SW480 (cell line): ENCODE measurements at places on chromosomes 7 and 10.

- DNase-seq: no peak
Measured at GRCh38 chr7:22572937-22573336, 72.9 kb upstream of the STEAP1B start.

- DNase-seq: no peak
Measured at GRCh38 chr10:49180444-49180860, 7.7 kb downstream of the TMEM273 start.

- peak; percentile 2 for DNase-seq
Measured at GRCh38 chr10:57983281-57983791, 284.4 kb downstream of the IPMK start.

DNA sequence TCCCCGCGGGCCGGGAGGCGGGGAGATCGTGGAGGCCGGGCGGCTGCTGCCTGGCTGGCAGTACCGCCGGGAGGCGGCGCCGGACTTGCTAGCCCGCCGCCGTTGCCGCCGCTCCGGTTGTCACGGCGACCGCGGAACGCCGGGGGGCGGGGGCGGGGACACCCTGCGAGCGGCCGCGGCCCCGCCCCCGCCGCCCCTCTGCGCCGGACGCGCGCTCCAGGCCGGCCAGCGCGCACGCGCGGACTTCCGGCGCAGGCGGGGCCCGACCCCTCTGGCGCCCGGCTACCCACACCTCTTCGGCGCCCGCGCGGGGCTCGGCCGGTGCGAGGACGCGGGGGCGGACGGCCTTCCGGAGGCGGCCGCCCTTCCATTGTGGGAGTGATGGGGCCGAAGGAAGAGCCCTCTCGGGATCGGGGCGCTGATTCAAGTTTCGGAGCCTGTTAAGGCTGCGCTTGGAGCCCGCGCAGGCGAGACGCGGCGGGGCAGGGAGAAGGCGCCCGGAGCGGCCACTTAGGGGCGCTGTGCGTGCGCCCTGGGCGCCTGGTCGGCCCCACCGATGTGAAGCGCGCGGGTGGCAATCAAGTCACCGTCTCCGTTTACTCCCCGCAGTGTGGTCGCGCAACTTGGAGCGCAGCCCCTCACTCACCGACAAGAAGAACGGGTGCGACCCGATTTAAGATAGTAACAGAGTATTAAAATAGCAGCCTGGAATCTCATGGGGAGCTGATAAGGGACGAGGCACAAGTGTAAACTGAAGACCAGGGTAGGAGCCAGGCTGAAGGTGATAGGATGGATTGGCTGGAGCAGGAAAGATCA is 449 bp upstream of the DPY19L1 start:
- peak; percentile 96 for DNase-seq

DNA sequence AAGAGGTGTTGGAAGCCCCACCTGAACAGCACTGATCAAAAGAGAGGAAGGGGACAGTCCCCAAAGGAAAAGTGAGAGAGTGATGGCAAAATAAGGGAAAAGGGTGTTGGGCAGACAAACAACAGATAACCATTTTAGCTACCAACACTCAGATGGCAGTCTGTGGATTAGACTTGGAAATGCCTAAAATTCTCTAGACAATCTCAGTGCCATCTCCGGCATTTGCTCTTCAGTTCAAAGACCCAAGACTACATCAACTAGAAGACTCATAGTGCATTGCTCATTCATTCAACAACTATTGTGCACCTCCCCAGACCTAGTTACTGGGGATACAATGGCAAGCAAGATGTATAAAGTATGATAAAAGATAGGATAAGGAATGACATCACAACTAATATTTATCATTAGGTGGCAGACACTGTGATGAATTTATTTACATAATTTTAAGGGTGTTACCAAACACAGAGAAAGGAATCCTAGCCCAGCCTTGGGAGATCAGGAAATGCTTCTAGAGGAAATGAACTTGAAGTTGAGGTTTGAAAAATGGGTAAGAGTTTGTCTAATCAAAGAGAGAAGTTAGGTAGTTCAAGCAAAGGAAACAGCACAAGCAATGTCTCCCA is 109.3 kb upstream of the ARID5B start:
- no peak for DNase-seq

DNA sequence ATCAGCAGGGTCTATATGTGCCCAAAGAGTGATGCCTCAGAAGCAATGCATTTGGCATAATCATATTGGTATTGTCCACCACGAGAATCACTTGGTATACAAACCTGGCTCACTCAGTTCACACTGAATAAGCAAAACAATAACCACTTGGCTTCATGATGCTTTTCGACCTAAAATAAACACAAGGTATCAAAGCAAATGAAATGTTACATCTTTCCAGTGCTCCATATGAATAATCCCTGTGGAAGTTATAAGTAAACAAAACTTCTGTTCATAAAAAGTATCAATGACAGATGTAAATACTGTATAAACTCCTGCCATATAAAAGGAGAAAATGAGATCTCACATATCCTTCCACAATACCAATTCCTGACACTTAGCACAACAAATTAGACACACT is 29.8 kb upstream of the EBLN1 start:
- DNase-seq: no peak

GRCh38 chr7:41702635-41703371 is at the start of gene INHBA:
Gene INHBA, minus strand, starts transcription at chr7:41703090. Its CDS starts 2,716 bp downstream, at chr7:41700374.
- DNase-seq: peak; percentile 12

DNA sequence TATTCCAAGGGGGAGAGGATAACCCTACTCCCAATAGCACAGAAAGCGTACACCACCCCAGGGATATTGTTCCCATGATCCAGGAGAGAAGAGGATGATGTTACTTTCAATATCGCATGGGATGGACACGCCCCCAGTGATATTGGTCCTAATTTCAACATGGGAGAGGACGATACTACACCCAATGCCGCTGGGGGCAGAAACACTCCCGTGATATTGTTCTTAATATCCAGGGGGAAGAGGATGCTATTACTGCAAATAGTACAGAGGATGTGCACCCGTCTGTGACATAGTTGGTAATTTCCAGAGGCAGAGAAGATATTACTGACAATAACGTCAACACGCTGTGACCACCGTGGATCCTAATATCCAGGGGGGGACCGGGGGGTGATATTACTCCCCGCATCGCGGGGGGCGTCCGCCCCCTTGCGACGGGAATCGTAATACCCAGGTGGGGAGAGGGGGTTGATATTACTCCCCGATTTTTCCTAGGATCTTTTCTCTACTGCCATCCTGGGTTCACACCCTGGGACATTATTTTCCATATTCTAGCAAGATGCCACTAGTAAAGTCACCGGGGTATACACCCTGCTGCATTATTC is 16.6 kb downstream of the MEIG1 start:
- peak; percentile 21 for DNase-seq

DNA sequence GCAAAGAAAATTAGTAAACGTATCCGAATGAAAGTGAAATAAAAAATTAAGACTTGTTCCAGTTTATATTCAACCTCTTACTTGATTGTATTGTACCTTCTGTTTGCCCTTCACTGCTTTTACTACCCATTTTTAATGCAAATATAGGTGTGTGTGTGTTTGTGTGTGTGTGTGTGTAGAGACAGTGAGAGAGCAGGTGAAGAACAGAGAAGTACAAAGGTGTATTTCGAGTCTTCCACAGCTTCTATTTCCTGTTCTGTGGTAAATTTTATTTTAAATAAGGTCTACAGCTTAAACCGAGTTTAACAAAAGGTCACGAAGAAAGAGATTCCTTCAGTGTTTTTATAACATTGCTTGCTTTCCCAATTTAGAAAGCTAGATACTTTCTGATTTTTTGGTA is 12.7 kb upstream of the SVIL start:
- no peak for DNase-seq

GRCh38 chr10:46272863-46273415 is 13.9 kb upstream of the ANTXRL start:
- no peak for DNase-seq
